GM13977 (cell line): ENCODE measurements at places on chromosomes 6 and 20.

- no peak for DNase-seq
These were observed 171.3 kb downstream of the TMEM242 start for GRCh38 chr6:157151989-157152388.

GRCh38 chr6:79597155-79597554, 34.0 kb upstream of the SH3BGRL2 start:
- no peak for DNase-seq

DNA sequence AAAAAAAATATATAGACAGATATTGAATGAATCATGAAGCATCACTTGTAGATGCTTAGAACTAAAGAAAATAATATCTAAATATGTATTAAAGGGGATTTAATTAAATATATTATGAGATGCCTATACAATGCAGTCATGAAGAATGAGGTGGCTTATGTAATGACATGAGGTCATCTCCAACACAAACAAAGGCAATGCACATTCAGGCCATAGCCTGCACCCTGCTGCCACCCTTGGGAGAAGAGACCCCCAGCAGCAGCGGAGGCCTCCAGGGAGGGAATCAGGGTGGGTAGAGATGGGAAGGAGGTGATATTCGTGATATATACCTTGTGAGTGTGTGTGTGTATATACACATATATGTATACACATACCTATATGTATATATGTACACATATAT, 26.4 kb upstream of the SSTR4 start:
- DNase-seq, result no peak

DNA sequence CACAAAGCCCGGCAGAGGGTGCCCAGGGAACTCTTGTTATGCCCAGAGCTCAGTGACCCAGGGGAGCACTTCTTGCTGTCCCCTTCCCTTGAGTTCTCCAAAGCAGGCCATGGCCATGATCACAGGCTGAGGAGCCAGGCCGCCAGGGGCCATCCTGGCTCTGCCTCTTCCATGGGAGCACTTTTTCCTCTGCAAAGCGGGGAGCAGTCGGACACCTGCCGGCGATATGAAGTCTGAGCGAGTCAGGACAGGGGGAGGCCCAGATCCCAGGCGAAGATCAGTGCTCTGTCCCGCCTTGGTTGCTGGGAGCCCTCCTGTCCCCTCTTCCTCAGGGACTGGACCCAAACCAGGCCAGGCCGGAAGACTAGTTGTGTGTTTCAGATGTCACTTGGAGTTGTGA, 67.9 kb downstream of the TCP11 start:
- no peak for DNase-seq

GRCh38 chr20:44733341-44734069, 12.2 kb upstream of the KCNK15 start:
- DNase-seq, result peak; percentile 75

- DNase-seq, result peak; percentile 87
These were observed 114.7 kb downstream of the PSMB1 start for GRCh38 chr6:170438402-170438753.

DNA sequence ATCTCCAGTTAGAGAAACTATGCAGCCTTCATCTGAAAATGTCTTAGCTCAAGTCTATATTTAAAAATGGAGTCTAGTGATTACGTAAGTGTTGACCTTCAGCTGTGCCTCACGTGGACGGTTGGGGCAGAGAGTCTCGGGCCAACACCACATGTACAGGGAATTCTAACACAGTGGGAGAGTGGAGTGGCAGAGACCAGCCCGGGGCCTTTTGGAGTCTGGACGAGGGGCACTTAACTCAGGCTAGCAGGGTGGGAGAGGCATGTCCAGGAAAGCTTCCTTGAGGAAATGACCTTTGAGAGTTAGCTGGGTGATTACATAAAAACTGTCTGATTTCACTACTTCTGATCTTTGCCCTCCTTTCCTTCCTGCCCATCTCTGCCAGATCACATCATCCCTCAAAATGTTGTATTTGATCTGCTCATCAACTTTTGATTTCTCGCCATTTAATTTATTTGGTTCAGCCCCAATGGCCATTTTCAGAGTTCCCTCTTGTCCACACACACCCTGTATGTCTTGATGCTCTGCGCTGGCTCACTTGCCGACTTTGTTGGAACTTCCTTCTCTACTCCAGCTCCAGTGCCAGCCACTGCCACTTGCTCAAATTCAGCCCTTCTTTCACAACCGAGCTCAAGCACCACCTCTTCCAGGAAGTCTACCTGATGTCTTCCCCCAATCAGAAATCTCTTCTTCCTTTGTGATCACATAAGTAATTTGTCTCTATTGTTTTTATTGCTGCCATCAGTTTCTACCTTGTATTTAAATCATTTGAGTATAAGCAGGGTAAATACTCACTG, 2.6 kb downstream of the ARMC2 start:
- no peak for DNase-seq

DNA sequence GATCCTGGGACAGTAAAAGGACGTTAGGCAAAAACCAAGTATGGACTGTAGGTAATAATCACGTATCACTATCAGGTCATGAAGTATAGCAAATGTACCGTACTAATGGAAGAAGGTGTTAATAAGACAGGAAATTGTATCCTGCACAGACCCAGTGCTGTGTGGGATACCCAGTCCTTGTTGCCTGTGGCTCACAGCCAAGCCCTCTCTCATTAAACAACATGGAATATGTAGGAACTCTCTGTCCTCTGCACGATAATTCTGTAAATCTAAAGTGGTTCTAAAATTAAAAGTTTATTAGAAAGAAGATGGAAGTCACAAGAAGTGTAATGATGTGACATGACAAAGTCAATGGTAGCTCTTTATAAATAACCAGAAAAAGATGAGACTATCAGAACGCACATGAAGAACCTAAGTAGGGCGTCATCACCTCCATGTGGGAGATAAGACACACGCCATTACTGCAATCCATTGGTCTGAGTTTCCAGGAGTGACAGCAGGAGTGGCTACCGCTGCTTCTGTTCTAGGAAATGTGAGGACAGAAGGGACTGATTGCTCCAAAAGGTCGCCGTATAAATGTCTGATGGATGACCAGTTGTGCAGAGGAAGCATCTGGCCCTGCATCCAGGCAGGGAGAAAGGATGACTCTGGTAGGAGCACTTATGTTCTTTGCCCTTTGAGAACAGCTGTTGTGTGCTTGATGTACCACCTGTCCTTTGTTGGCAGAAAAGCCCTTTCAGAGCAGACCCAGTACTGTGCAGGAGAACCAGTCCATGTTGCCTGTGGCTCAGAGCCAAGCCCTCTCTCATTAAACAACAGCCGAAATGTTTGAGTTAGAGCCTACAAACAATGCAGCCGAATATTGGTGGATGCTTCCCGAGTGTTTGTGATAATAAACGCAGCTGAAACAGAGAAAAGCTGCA, 125.6 kb downstream of the FIG4 start:
- DNase-seq, result no peak

GRCh38 chr6:130996635-130997034, 66.4 kb downstream of the EPB41L2 start:
- no peak for DNase-seq

DNA sequence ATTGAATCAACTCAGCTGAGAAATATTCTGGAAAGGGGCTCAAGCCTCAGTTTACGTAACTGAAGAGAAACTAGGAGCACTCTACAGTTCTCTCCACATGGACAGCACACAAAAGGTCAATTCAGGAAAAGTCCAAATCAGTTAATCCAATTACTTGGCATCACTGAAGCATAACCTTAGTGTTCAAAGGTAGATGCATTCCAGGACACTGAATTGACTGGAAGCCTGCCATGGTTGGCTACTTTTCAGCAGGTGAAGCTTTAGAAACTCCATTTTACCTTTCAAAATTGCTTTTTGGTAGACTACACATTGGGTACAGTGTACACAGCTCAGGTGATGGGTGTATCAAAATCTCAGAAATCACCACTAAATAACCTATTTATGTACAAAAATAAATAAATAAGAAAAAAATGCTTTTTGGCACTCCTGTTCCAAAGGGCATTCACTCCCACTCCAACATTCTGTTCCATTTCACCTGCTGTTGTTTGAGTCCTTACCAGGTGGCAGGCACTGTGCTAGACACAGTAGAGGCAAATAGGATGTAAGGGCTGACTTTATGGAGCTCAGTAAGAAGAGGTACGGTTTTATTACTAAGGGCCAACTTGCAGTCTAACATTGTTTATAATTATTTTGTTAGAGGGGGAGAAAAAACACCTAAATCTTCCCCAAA, 153.4 kb downstream of the FAXC start:
- DNase-seq, result no peak

DNA sequence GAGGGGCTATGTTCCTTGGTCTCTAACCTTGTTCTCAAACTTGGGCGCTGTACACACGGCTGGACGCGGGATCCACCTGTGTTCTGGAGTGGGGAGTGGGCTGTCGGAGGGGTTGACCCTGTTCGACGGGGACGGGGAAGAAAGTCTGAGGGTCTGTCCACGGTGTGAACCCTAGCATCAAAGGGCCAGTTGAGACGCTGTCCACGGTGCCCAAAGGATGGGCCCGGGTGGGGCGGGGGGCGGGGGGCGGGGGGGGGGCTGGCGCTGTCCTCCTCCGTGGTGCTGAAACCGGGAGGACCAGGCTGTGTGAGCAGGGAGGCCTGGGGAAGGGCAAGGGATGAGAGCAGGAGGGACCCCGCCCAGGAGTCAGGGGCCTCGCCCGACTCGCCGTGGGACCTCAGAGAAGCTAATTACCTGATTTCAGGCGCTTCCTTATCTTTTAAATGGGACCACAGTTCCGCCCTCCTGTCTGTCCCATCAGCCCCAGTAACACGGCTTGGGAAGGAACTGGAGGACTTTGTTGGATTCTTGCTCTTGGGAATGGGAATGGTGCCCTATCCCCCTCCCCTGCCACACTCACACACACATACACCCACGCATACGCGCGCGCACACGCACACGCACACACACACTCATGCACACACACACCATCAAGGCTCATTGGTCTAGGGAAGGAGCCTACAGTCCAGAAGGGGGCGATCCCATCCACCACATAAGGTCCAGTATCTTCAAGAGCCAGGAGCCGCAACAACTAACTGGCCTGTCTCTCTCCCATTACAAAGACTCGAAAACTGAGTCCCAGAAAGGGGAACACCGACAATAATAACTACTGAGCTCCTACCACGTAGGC, 1.0 kb upstream of the VSTM2L start:
- peak; percentile 92 for DNase-seq

GRCh38 chr20:63130658-63131577, 85.0 kb downstream of the YTHDF1 start:
- DNase-seq, result no peak

DNA sequence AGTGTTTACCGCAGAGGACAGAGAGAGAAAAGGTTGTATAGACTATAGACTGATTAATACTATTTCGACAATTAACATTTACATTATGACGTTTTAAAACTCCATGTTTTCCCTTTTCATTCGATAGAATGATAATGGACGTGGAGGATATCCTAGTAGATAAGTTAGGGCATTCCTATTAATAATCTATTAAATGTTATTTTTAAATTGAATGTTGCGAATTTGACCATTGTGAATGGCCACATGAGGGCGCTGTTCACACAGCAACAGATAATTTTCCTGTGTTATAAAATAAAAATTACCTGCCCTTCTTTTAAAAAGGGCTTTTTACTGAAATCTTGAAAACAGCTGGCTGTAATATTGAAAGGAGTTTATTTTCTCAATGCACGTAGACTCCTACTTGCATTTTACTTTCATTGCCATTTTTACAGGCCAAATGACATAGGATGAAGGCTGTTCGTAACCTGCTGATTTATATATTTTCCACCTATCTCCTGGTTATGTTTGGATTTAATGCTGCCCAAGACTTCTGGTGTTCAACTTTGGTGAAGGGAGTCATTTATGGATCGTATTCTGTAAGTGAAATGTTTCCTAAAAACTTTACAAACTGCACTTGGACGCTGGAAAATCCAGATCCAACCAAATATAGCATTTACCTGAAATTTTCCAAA, 3.3 kb downstream of the ADGRB3 start:
- peak; percentile 39 for DNase-seq

DNA sequence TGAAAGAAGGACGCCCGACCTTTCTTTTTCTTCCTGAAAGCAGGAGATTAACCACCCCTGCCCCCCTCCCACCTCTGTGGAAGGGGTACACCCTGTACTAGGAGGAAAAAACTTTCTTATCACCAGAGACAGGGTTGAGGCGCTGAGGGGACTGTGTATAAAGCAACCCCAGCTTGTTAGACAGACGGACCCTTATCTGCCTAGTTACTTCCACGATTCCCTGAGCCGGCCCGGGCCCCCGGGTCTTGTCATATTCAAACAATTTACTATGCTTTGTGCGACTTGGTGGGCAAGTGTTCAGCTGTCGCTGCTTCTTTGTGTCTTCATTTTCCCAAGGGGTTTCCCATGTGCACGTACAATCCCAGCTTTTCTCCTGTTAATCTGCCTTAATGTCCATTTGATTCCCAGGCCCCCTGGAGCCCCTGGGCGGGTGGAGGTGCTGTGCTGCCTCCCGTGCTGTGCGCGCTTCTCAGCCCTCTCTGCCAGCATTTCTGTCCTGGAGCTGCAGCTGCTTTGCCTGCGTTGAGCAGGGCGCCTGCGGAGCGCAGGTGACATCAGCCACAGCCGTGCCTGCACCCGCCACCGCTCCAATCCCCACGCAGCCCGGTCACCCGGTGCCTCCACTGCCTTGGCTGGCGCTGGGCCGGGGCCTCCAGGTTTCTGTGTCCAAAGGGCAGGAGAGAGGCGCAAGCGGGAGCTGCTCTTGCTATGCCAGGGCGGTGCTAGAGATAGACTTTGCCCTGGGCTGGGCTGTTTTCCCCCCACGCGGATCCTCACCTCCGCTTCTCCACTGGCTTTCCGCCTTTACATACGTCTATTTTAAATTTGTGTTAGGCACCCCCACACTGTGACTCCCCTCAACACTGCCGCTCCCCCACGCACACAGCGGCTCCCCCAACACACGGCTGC, 96.2 kb downstream of the TTLL2 start:
- no peak for DNase-seq

DNA sequence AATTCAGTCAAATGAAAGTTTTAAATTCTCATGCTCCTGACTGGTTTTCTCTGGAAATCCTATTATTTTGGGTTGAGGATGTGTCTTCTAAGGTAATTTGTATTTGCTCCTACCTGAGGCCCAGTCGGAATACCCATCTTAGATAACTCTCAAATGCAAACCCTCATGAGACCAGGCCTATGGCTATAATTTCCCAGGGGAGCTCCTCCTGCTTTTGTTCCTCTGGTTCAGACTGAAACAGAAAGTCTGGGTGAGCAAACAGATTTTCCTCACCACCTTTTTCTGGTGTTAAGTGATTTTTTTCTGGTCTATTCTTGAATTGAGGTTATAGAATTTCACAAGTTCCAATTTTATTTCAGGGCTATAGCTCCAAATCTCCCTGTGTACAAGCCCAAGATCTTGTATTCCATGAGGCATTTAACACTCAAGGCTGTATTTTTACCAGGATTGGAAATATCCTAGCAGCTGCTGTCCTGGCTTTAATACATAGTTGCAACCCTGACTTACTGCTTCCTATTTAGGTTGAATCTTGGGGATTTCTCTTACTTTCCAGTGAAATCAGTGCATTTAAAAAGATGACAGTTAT, 169.1 kb upstream of the PTCHD4 start:
- no peak for DNase-seq

GRCh38 chr20:8981482-8981881, 87.4 kb upstream of the PLCB4 start:
- DNase-seq, result no peak

DNA sequence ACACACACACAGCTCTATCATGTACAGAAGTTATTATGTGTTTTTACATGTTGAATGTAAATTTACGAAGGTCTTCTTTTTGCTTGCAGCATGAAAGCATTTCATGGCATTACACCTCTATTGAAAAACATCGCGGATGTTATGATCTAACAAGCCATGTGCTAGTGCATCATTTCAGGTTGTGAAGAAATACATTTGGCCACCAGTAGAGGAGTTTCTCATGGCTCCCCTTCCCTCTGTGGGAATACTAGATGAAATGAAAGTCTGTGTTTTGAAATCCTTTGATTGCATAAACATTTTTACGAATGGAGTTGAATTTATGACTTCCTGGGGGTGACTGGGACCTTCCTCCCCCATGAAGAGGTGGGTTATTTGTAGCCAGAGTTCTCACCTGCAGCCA, 17.7 kb downstream of the MAS1 start:
- DNase-seq, result no peak
